Breast epithelium (tissue), 4 donors: ENCODE measurements at places on chromosomes 6 and 20. TPM values are rescaled to one million over a fixed set of nuclear protein-coding genes. Genes with fewer than 3 reads are reported as not detected.

DNA sequence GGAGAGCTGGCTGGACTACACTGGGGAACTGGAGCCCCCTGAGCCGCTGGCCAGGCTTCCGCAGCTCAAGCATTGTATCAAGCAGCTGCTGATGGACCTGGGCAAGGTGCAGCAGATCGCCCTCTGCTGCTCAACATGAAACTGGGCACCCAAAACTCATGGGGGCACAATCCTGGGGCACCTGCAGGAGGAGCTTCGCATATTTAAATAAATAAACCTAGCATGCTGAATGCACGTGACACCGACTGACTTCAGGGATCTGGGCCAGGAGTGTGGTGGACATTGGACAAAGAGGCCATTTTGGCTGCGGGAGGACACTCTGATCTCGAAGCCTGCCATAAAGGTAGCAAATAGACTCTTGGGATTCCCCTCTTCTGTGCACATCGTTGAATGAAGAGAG, 6.8 kb downstream of the SCAND1 start:
- no peak overlapping the region for H3K27ac ChIP-seq
- no peak overlapping the region for H3K4me3 ChIP-seq
- H3K4me1 ChIP-seq = peaks cover 7% of the 10 kb centered on the region

DNA sequence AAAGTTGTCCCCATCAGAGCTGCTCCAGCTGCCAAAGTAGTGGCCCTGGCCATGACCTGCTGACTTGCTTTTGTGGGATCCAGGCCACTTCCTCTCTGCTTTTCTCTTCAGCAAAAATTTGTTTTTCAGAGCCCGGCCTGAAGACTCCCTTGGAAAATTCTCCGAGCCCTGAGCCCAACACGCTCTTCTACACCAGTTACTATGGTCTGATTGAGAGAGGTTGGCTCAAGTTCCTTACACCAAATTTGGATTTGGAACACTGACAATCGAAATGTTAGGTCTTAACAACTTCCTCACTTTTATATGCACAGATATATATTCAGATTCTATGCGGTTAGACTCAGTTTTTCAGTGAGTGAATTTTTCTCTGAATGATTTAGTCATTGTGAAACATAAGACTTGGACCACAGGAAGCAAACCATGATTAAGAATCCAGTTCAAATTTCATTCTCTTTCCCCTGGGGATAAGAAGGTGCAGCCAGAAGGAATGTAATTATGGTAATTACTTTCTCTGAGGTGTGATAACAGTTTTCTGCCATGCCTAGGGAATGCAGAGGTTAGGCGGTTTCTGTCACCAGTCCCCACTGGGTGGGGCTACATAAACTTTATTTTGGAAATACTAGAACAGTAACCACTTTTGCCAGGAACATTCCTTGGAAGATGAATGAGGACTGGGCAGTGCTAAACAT, 365.2 kb downstream of the SYNE1 start:
- DNase-seq = no peak
- no peaks in the 10 kb centered on the region for H3K4me1 ChIP-seq
- peak overlapping the region; percentile 79 for H3K27ac ChIP-seq
- H3K36me3 ChIP-seq = no peaks in the 10 kb centered on the region

DNA sequence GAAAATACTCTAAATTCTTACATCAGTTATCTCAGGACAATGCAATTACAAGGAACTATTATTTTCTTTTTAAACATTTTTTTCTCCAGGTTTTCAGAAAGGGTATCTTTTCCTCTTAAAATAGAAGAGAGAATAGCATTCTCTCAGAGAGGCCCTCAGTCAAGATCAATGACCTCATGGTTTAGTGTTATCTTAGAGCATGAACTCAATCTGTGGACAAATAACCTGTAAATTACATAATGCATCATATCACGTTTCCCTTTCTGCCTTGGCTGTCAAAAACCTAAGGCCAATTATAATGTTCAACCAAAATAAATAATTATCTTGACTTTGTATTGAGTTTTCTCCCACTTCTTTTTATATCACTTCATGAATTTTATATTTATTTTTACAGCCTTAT, 202.2 kb downstream of the SLC24A3 start:
- no peak overlapping the region for H3K27ac ChIP-seq
- H3K4me3 ChIP-seq = no peak overlapping the region

The PTPRA gene
- 96.0 TPM for total RNA-seq

The ZKSCAN8 gene
- total RNA-seq = 33.8 TPM

The SLC16A10 gene
- total RNA-seq = 5.4 TPM
